ENCODE measurements at places on chromosomes 13 and 19. TPM values are rescaled to one million over a fixed set of nuclear protein-coding genes. Genes with fewer than 3 reads are reported as not detected.

CRLF1 gene
- not detected for total RNA-seq

OR7C1 gene
- not detected for total RNA-seq

ZNF835 gene
- total RNA-seq = 5.0 TPM

JAK3 gene
- total RNA-seq = 90.3 TPM

EVI5L gene
- total RNA-seq = 4.8 TPM

ZNF575 gene
- total RNA-seq = 2.2 TPM

PNMA8B gene
- 0.26 TPM for total RNA-seq

NOVA2 gene
- not detected for total RNA-seq

GATAD2A gene
- total RNA-seq = 196 TPM

FCGBP gene
- 7.0 TPM for total RNA-seq

KCNN4 gene
- 41.5 TPM for total RNA-seq

ZNF491 gene
- total RNA-seq = 0.56 TPM

GRIK5 gene
- total RNA-seq = 0.58 TPM

IGFL1 gene
- total RNA-seq = not detected

PSG5 gene
- not detected for total RNA-seq

PTH2 gene
- total RNA-seq = not detected

UBE2L5 gene
- total RNA-seq = not detected

GPR180 gene
- total RNA-seq = 7.0 TPM

TMEM255B gene
- 1.1 TPM for total RNA-seq
